RWPE2 (cell line): ENCODE measurements at places on chromosomes 11 and 22.

GRCh38 chr11:19966441-19966840 lies 193.8 kb downstream of the DBX1 start:
- DNase-seq: no peak

- no peak for DNase-seq
Observed at GRCh38 chr11:129637473-129637872, 178.2 kb upstream of the TMEM45B start.

DNA sequence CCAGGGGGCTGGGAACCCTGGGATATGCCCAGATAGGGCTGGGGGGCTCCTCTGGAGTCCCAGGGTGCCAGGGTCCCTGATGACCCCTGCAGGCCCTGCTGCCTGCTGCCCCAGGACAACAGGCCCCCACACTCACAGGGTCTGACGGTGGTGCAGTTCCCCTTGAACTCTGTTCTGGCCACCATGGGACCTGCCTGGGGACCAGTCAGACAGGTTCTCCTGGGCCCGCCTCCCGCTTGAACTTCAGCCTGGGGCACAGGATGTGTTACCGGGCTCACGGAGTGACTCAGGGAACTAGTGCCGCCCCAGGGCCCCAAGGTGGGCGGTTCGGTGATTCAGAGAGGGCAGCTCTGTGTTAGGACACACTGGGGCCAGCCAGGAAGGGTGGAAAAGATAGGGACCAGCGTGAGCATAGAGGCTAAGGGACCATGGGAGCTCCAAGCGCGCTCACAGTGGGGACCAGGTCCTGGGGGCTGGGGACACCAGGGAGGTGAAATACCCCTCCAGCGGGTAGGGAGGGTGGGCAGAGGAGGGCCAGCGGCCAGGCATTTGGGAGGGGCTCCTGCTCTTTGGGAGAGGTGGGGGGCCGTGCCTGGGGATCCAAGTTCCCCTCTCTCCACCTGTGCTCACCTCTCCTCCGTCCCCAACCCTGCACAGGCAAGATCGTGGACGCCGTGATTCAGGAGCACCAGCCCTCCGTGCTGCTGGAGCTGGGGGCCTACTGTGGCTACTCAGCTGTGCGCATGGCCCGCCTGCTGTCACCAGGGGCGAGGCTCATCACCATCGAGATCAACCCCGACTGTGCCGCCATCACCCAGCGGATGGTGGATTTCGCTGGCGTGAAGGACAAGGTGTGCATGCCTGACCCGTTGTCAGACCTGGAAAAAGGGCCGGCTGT lies 21.5 kb upstream of the TXNRD2 start:
- DNase-seq: peak; percentile 98

GRCh38 chr11:14386895-14387480 lies 28.0 kb upstream of the RRAS2 start:
- no peak for DNase-seq

- no peak for DNase-seq
Observed at GRCh38 chr11:108568195-108568858, 25.2 kb downstream of the EXPH5 start.

GRCh38 chr22:33811686-33812085 lies 108.6 kb downstream of the LARGE1 start:
- DNase-seq: no peak

DNA sequence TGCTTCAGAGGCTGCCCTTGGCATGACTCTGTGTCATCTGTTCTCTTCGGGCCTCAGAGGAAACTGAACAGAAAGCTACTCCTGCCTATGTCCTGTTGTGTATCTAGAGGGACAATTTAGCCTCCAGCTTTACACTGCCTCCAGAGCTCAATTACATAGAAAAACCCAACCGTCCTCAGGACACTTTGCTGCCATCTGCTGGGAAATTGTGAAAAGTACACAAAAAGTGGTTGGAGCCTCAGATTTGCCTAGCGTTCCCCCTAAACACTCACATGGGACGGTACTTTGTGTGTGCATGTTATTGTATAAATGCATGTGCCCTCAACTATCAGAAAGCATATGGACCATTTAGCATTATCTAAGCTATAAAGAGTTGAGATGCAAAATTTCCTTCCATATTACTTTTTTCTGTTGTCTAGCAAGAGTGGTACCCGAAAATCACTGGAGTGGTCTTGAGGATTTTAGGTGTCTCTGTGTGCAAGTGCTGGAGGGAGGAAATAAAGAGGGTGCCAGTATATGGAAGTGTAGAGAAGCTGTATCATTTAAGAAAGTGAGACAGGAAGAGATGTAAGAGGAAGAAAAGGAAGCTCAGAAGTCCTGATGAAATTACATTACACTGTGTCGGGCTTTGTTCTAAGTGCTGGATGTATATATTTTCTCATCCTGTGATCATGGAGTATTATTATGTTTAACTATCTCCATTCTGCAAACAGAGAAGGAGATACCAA lies 8.7 kb upstream of the MS4A4E start:
- no peak for DNase-seq

DNA sequence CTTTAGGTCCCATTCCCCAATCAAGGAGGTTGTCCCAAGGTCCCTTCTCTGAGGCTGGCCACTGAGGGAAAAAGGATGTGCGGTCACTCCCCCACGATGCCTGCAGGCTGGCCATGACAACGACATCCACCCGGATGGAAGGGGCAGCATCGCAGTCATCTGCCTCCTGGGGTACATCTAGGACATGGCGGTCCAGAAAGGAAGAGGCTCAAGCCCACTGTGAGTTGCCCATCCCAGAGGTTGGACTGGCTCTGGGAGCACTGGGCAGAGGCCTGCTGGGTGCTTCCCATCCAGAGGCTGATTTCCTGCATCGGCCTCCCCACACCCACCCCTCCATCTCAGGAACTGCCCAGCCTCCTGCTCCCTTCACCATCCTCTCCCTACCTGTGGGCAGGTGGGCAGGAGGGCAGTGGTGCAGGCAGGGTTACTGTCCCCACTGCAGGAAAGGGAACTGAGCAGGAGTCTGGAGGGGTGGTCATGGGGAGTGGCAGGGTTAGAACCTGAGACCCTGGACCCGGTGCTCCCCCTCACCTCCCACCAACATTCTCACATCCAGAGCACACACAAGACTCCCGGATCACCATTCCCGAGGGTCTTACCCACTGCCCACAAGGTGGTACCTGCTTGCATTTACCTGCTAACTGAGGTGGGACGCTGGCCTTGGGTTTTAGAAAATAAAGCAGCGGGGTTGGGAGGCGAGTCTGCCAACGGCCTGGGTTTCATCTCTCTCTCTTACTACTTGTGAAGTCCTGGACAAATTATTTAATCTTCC lies 4.4 kb downstream of the RCE1 start:
- no peak for DNase-seq

GRCh38 chr11:85740481-85741400 lies 54.7 kb upstream of the CCDC89 start:
- DNase-seq: no peak
